Right ventricle myocardium inferior (tissue), 1 donor: ENCODE measurements at places on chromosomes 6 and 20. TPM values are rescaled to one million over a fixed set of nuclear protein-coding genes. Genes with fewer than 3 reads are reported as not detected.
A peak's percentile ranks its signal among the peaks of the same experiment; 100 is the strongest.

DNA sequence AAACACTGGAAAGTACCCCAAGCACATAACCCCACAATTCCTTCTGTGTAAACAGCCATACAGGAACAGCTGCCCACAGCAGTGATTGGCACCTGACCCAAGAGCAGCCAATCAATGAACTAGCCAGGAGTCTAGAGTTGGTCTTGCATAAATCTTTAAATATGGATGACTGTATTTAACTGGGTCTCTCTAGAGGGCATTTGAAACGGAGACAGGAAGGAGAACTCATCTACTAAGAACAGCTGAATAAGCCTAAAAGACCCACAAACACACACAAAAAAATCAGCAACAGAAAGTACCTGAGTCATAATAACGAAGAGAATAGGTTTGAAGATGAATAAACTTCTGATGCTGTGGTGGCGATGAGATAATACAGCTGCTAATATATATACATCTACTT lies 49.0 kb upstream of the ASF1A start:
- no peak for DNase-seq

DNA sequence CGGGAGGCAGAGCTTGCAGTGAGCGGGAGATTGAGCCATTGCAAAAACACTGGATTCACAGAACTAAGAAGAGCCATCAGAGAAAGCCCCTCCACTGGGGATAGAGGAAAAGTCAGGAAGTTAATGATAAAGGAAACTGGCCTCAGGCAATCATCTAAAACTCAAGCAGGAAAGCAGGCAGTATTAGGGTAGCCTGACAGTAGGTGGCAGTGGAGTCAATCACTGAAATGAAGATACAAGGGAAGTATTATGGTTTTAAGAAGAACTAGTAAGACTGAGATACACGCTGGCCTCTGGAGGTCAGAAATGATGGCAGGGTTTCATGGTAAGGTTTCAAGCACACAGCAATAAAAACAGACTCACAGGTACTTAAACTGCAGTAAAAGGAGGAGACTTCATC lies 578.3 kb downstream of the HACE1 start:
- DNase-seq, result no peak

GRCh38 chr6:89489078-89489477 lies 56.1 kb downstream of the ANKRD6 start:
- DNase-seq, result no peak

GRCh38 chr20:5919626-5920544 lies 30.4 kb downstream of the TRMT6 start:
- DNase-seq, result no peak

GRCh38 chr6:52233975-52234823 lies 10.1 kb downstream of the IL17F start:
- DNase-seq, result no peak

DNA sequence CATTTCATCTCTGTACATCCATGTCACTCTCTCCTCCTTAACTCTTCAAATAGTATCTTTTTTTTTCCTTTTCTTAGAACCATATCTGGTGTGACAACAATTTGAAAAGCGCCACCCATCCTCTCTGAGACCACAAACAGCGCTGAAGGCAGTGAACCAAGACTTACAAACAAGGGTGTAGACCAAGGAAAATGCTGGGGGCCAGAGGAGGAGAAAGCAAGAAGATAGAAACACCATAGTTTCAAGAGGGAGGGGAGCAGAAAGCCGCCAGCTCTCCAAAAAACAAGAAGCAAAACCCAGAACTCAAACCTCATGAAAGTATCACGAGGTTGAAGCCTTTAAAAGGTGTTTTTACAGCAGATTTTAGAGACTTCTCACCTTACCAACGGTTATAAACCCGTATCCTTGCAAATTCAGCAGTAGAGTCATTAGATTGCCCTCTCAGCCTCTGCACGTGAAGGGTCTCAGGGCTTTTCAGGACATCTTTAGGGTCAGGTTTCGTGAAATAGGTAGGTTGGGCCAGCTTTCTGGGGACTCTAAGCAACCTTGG lies 13.3 kb upstream of the RIPOR2 start:
- DNase-seq, result no peak

DNA sequence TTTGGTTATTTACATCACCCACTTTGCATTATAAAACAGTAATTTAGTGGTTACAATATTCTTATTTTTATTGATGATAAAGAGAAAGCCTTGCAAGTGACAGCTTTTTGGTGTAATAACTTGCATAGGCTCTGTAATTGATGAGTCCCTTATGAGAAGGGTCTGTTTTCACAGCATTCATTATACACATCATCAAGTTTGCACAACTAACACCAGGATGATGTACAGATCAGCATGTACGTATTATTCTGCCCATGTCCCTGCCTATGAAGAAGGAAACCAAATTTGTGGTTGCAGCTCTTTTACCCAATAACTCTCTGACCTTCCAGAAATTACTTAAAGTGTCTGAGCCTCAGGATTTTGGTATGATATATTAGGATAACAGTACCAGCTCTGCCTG lies 59.2 kb downstream of the CLVS2 start:
- no peak for DNase-seq

GRCh38 chr6:6131492-6132109 lies 124.9 kb upstream of the NRN1 start:
- DNase-seq, result no peak

DNA sequence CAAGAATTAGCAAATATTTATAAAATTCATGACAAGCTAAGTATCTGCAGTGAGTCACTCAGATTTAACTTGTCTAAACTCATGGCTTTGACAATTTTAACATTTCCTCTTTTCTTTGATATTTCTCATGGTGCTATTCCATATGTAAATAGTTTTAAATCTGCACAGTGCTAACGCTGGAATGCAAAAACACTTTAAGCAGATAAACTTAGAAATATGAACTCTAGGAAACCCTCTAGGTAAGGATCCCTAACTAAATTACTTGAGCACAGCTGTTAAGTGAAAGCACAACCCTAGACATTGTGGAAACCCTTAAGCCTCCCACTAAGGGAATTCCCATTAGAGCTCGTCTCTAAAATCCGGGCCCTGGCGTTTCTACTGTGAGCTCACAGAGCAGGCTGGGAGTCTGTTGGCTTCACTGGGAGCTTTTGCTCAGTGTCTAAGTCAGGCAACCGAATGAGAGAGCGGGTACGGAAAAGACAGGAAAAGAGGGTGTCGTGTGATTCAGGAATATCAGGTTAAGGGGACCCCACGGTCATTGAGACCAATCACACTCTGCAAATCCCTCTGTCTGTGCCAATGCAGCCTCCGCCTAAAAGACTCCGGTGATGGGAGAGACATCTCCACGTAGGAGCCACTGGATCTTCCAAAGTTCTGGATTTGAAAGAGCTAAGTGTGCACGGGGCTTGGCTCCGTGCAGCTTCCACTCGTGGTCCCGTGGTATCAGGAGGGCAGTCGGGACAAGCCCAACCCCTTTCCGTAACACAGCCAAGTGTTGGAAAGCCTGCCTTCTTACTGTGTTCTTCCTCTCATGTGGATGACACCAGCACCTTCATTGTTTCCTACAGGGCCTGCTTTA lies 112.3 kb upstream of the RPS6KA2 start:
- DNase-seq, result no peak

- no peak for DNase-seq
These were observed 209.0 kb upstream of the CITED2 start for GRCh38 chr6:139583420-139583819.

DNA sequence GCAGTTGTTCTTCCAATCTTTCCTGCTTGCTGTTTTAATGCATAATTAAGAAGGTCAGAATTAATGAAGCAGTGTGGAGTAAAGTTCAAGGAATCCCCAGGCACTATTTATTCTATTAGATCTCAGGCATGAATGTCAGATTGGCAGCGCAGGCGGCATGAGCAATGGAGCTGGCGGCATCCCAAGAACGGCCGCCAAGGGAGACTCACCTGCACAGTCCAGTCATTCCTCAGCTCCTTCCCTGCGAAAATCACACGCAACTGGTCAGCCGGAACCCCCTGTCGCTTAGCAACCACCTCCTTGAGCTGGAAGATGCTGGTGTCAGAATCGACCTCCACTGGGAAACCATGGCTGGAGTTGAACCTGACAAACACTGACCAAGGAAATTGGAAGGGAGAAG lies 284.5 kb downstream of the PRKN start:
- DNase-seq, result no peak

- DNase-seq, result no peak
These were observed 9.8 kb upstream of the NDUFAF4 start for GRCh38 chr6:96907498-96907897.

DNA sequence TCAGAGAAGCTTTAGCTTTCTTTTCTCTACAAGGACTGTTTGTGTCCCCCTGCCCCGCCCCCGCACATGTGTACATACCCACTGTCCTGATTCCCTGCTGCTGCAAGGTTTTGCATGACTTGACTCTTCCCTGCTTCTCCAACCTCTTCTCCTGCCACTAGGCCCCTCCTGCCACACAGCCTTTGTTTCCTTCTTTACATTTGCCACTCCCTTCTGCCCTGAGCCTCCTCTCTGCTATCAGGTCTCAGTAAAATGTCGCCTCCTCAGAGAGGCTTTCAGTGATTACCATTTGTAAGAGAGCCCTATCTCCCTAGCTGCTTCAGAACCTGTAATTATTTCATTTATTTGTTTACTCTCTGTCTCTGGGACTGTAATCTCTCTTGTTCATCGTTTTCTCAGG lies 56.4 kb upstream of the VSTM2L start:
- no peak for DNase-seq

- no peak for DNase-seq
These were observed 489.5 kb downstream of the CBLN4 start for GRCh38 chr20:55515832-55516231.

- no peak for DNase-seq
These were observed 57.9 kb downstream of the GJA10 start for GRCh38 chr6:89952105-89952671.

DNA sequence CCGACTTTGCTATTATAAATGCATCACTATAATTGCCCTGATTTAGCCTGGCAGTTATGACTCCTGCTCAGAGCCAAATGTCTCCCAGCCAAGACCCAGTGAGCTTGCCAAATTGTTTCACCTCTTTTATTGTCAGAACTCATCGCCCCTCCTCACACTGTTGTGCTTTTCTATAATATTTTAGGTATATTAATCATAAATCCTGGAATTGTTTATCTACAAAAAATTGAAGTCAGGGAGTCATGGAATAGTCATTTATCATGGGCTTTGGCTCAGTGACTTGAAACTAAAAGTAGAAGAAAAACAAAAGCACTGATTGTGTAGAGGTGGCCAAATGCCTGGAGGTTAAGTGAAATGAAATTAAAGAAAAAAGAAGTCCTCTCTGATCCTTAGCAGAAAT lies 85.6 kb downstream of the PFDN4 start:
- DNase-seq, result no peak

DNA sequence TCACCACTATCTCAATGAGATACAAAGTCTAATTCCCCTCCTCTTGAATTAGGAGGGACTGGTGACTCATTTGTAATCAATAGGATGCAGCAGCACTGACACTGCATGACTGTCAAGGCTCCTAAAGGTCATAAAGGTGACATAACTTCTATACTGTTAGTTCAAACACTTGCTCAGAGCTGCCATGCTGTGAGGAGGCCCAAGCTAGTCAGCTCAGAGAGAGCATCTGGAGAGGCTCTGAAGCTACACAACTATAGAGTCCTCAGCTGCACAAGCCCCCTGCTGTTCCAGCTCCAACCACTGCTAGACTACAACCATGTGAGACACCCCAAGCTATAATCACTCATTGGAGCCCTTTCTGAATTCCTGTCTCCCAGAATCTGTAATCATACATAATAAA lies 17.0 kb upstream of the HEY2 start:
- no peak for DNase-seq

- DNase-seq, result no peak
These were observed 3.1 kb downstream of the RSPH3 start for GRCh38 chr6:158996856-158997255.

DNA sequence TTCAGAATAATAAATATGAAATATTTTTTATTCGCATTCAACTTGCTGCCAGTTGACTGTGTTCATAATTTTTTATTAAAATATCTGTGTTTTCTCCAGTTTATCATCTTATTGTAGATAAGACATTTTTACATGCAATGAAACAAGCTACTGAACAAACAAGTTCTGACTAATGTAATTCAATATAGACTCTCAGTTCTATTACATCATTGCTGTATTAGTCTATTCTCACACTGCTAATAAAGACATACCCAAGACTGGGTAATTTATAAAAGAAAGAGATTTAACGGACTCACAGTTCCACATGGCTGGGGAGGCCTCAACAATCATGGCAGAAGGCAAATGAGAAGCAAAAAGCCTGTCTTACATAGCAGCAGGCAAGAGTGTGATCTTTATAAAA lies 1357.7 kb upstream of the CITED2 start:
- DNase-seq, result no peak

GRCh38 chr6:26216886-26217713 lies 129.9 kb downstream of the HFE start:
- DNase-seq, result peak; percentile 89

DNA sequence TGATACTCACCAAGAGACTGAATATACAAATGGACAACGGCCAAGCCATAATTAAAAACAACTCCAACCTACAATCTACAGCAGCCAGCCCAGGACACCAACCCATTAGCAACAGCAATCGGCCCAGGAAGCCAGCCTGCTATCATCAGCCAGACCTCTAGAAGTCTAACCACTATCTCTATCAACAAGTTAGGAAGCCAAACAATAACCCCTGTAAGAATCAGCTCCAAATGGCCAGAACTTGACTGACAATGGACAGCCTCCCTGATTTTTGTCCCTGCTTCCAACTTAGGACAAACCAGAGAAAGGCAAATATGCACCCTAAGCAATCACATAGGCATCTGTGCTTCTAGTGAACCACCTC lies 511.8 kb upstream of the JARID2 start:
- DNase-seq, result no peak

- no peak for DNase-seq
These were observed 6.8 kb upstream of the ADTRP start for GRCh38 chr6:11785415-11785773.

GRCh38 chr6:16754876-16755275 lies 6.4 kb downstream of the ATXN1 start:
- DNase-seq, result no peak

DNA sequence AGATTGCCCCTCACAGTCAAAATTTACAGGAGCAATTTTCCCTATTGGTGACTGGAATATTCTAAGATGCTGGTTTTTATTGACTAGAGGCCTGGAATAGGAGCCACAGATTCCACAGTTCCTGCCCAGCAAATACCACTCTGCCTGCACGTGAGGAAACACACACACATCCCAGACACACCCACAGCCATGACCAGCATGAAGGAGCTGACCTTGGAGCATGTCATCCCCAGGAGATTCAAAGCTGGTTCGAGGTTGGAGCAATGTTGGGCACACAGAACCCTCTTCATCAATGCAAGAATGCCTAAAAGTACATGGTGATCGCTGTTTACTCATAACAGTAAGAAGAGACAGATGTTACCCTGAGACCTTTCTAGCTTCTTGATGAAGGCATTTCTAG lies 244.6 kb upstream of the FOXQ1 start:
- DNase-seq, result no peak

PRICKLE4 gene
- total RNA-seq, result 3.3 TPM

TPMT gene
- total RNA-seq, result 12.0 TPM

HLA-DMA gene
- 19.7 TPM for total RNA-seq

BRPF3 gene
- 24.8 TPM for total RNA-seq

SLPI gene
- 5.7 TPM for total RNA-seq

PROCR gene
- total RNA-seq, result 10.5 TPM

RFX6 gene
- not detected for total RNA-seq

POPDC3 gene
- 47.8 TPM for total RNA-seq

C20orf173 gene
- total RNA-seq, result not detected

NMBR gene
- total RNA-seq, result not detected
